Heart right ventricle (tissue), 16 donors: ENCODE measurements at places on chromosomes 1 and 21.
A peak's percentile ranks its signal among the peaks of the same experiment; 100 is the strongest.

- DNase-seq: no peak
These were observed 37.3 kb upstream of the ZSWIM5 start for GRCh38 chr1:45243476-45244343.

GRCh38 chr1:209689477-209689876 is 14.3 kb downstream of the G0S2 start:
- DNase-seq: no peak

DNA sequence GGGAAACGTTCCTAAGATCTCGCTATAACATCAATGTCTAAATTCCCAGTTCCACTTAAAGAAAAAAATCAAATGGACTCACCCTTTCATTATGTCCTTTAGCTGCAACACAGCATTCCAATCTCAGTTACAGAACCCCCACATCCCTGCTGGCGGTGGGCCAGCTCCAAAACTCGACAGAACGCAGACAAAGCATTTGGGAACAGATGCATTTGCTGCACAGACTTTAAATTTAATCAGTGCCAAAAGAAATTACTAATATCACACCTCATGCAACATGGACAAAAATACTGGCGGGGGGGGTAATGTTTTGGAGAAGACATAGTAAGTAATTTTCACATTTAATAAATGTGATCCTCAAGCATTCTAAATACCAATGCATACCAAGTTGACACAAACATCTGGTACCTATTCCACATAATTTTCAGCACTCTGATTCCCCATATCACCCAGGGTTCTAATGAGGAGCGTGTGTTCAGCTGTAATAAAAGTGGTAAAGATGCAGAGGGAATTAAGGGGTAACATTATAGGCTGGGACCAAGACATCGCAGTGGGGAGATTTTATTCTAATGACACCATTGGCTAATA is 79.7 kb downstream of the TGFBR3 start:
- DNase-seq: no peak

GRCh38 chr1:178536329-178536728 is 23.4 kb downstream of the TEX35 start:
- no peak for DNase-seq

DNA sequence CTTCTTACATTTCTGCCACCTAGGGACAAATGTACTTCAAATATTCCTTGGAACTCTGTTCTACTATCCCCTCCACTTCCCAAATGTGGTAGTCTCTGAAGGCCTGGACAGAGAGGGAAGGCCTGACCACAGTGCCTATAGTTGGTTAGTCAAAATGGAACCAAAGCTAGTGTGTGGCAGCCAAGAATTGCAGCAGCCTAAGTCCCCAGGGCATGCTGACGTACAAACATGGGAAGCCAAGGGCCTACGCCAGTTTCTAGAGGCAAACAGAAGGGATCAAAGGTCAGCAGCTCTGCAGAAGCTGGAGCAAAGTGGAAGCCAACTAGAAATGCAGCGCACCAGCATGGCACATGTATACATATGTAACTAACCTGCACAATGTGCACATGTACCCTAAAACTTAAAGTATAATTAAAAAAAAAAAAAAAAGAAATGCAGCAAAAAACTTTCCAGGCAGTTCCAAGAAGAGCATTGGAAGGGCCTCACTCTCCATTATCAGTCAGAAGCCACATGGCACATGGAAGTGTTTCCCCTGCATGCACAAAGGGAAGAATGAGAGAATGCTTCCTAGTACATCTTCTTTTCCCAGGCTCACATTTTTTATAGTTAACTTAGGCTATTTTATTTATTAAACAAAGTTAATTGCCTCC is 39.4 kb upstream of the GADD45A start:
- peak; percentile 82 for DNase-seq

GRCh38 chr1:202107801-202108731 is 14.7 kb upstream of the GPR37L1 start:
- DNase-seq: peak; percentile 47

DNA sequence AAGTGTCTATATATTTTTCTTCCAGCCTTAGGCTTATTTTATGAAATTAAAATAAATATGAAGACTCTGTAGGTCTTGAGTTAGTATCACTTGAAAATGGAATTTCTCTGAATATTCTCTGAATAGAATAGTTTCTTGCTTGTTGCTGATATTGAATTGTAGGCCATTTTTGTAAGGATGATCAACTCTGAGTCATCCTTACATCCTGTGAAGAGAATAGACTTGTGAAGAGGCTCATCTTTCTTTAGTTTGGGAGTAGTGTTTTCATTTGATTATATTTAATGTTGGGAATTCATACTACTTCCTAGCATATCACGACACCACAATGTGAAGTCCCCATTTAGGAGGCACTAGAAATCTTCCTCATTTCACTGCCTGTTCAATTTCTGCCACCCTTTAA is 27.5 kb upstream of the CD1D start:
- no peak for DNase-seq

DNA sequence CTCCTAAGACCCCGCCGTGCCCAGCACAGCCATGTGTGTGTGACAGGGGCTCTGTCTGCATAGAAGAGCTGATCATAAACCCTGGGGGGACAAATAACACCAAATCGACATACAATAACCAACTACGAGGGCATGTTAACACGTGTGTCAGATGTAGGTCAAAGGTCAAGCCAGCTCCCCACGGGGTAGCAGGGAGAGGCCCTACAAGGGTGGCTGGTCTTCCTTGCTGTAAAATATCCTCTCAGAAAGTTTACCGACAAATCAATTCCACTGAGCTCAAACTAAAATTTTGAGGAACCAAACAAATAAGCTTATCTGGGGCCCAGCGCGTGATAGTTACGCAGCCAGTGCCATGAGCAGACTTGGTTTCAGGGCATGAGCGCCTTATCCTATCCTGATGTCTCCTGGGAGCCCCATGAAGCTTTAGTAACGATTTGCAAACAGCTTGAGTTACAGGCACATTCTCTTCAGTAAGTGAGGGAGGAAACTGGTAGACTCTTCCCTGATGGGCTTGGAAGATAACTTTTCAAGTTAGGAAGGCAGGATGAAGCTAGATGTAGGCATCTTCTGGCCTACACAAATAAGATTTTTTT is 2.7 kb upstream of the TMPRSS3 start:
- DNase-seq: no peak

GRCh38 chr1:75725861-75726361 is 1.4 kb downstream of the ACADM start:
- no peak for DNase-seq
